ENCODE measurements at places on chromosomes 1 and 21.

DNA sequence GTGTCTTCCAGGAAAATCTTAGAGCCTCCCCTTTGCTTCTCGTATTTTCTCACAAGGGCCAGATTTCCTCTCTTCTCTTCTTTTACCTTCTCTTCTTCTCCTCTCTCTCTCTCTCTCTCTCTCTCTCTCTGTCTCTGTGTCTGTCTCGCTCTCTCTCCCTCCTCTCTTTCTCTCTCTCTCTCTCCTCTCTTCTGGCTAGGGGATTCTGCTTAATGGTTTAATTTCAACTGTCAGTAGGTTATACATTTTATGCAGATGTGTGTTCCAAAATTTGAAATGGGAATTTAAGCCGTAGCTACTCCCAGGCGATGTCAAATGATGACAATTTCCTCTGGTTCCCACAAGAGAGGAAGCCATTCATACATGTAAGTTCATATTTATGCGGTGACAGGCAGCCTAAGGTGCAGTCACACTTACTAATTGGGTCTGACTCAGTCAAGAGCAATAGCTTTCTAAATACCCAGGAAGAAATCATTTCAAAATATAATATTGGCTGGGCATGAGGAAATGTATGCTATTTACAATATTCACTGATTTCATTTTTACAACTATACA, 1.4 kb downstream of the DSCAM start:
- no peak for DNase-seq

- no peak for DNase-seq
These were observed 11.1 kb downstream of the PTPRC start for GRCh38 chr1:198649968-198650338.

DNA sequence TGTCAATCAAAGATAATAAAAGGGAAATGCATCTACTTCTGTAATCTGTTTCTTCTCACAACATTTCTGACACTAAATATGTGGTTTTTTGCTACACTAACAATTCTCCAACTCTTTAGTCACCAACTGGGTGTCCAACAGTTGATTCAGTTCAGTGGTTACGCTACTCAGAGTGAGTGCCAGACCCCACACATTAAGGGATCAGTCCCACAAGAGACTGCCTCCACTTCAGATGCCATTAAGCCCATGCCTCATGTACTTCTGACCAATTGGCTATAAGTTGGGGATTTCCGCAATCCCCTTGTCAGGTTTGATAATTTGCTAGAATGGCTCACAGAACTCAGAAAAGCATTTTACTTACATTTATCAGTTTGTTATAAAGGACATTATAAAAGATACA, 28.4 kb downstream of the RNF2 start:
- no peak for DNase-seq

- DNase-seq: no peak
These were observed 35.5 kb downstream of the CA6 start for GRCh38 chr1:8981169-8981568.

- no peak for DNase-seq
These were observed 442.3 kb downstream of the GPATCH2 start for GRCh38 chr1:217188280-217189237.

DNA sequence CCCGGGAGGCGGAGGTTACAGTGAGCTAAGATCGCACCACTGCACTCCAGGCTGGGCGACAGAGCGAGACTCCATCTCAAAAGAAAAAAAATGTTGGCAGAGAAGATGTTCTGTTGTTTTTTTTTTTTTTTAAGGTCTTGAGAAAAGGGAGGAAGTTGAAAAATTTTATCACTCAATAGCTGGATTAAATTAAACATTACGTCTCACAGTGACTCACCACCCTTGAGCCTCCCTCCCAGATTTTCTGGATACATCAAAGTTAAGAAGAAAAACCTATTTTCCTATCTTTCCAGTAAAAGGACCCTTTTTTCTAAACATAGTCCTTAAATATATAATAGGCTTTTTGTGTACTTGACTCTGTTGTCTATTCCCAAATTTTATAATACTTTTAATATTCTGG, 35.5 kb downstream of the IFNAR1 start:
- no peak for DNase-seq
